Kidney glomerular epithelial cell (primary cell): ENCODE measurements at places on chromosomes 6 and 20.

GRCh38 chr6:143941852-143942627 lies 66.0 kb downstream of the PLAGL1 start:
- DNase-seq: peak; percentile 10

- peak; percentile 75 for DNase-seq
Observed at GRCh38 chr6:155247618-155248007, 16.2 kb upstream of the CLDN20 start.

- DNase-seq: peak; percentile 61
Observed at GRCh38 chr6:106510090-106510970, 119.0 kb downstream of the RTN4IP1 start.

- no peak for DNase-seq
Observed at GRCh38 chr6:157721426-157721825, 101.6 kb upstream of the SNX9 start.

GRCh38 chr20:48066246-48066645 lies 281.0 kb upstream of the SULF2 start:
- no peak for DNase-seq

GRCh38 chr6:151140767-151141166 lies 99.0 kb upstream of the AKAP12 start:
- no peak for DNase-seq

DNA sequence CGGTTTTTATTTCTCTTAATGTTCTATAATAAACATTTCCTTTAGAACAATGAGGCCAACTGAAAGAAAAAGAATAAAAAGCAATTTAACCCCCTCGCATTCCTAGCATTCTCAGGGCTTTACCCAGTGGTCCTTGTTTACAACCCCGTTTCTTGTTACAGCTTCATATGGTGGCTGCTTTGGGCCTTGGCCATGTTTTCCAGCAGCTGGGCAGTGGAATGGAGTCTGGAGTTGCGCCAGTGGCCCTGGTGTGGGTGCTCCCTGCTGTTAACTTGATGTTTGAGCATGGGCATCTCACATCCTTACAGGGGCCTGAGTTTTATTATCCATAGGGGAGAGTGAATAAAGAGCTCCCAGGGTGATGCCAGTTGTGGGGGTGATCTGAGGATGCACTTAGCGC lies 18.8 kb downstream of the EFCAB8 start:
- no peak for DNase-seq

DNA sequence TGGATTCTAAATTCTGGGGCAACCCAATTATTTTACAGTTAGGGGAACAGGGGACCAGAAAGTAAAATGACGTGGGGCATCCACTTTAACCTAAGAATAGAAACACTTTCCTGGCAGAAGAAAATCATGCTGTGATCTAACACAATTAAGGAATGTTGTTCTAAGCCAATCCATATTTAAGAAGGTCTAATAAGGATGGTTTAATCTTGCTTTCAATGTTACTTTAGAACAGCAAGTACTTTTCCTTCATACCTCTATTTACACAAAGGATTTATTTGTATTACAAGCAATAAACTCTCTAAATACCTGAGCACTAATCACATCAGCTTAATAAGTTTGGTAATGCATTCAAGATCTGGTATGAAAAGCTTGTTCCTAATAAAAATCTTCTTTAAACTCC lies 32.4 kb downstream of the SLC2A12 start:
- no peak for DNase-seq

- no peak for DNase-seq
Observed at GRCh38 chr6:104357928-104358327, 501.8 kb downstream of the HACE1 start.

- no peak for DNase-seq
Observed at GRCh38 chr6:23181356-23182110, 612.2 kb downstream of the HDGFL1 start.

- no peak for DNase-seq
Observed at GRCh38 chr6:139446768-139447655, 72.6 kb upstream of the CITED2 start.

DNA sequence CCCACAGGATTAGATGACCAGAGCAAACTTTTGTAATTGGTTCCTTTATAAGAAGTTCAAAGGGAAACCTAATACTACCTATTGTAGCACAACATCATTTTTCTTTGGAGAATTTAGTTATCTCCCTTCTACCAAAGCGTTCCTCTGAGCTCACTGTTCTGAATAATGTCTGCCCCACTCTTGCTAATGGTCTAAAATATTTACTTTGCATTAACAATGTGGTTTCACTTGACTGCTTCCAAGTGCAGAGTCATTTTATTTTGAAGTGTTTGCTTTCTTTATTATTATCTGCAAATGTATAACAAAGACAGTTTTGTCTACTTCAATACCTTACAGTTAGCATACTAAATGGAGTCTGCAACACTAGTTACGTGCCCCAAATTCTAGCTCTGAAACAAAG lies 15.0 kb downstream of the TRAPPC3L start:
- peak; percentile 35 for DNase-seq

DNA sequence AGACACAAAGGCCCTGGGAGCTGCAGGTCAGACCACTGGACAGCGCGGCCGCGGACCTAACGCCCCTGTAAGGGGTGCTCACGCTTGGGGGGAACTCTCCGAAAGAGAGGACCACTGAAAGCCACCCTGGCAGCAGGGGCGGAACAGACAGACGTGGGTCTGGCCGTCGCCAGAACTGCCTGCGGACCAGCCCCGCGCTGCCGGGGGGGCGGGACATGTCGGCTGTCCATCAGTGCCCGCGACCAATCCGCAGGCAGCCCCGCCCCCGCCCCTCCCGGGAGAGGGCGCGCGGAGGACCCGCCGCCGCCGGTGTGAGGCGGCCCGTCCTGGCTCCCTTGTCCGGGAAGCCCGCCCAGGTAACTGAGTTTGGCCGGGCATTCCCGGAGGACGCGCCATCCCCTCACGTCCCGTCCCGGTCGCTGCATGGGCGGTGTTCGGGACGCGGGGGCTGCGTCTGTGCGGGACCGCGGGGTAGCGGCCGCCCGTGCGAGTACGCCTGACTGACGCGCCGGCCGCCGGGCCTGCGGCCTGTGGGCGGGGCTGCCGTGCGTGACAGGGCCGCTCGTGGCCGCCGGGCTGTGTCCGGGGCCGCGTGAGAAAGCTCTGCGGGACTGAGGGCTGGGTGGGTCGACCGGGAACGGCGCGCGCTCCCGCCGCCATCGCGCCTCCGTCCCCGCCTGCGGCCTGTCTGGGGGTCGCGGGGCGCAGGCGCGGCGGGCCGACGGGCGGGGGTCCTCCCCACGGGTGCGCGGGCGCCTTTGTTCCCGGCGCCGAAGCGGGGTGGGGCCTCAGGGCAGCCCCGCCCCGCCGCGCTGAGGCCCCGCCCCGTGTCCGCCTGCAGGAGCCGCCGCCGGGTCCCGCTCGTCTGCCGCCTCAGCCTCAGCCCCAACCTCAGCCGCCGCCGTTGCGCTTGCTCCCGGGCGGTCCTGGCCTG lies at the start of gene PLCG1:
Gene PLCG1, plus strand, starts transcription at position 864 of the 934 bp plus-strand sequence. CDS start 99 bp downstream, outside the sequence.
- DNase-seq: peak; percentile 32

- DNase-seq: no peak
Observed at GRCh38 chr6:163253556-163254213, 160.8 kb upstream of the QKI start.

- DNase-seq: no peak
Observed at GRCh38 chr20:57215826-57216471, 50.5 kb downstream of the BMP7 start.

GRCh38 chr20:18477218-18477617 lies 10.0 kb downstream of the POLR3F start:
- no peak for DNase-seq

DNA sequence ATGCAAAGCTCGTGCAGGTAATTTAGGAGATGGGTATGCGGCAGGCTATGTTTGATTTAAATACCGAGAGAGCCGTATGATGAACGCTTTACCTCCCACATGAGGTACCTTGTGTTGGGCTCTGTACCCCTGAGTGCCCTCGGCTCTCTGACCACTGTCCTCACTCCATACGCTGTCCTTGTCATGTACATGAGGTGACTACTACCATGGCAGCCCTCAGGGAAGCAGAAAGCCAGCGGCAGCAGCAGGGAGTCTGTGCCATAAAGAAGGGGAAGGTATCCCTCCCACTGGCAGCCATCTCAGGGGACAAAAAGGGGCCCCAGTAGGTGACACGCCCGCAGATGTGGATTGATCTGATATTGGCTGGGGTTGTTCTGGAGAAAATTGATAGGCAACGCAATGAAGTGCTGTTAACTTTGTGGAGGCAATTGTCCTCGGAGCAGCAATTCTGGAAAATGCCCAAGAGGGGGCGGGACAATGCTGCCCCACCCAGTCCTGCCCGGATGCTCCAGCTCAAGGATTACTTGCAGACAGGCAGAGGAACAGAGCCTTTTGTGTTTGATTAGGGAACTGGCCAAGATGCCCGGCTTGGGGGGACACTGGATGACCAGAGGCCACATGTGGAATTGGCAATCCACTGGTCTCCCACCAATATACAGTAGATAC lies 38.0 kb upstream of the HSF2 start:
- DNase-seq: no peak

- peak; percentile 35 for DNase-seq
Observed at GRCh38 chr6:111199935-111200334, 112.6 kb downstream of the SLC16A10 start.

GRCh38 chr6:110039364-110039980 lies 61.4 kb downstream of the GPR6 start:
- DNase-seq: peak; percentile 85

- no peak for DNase-seq
Observed at GRCh38 chr6:124028117-124028516, 224.5 kb downstream of the NKAIN2 start.

- DNase-seq: peak; percentile 63
Observed at GRCh38 chr6:134723081-134723871, 226.6 kb downstream of the ALDH8A1 start.

- DNase-seq: no peak
Observed at GRCh38 chr6:43986177-43986825, 141.0 kb downstream of the MRPL14 start.

DNA sequence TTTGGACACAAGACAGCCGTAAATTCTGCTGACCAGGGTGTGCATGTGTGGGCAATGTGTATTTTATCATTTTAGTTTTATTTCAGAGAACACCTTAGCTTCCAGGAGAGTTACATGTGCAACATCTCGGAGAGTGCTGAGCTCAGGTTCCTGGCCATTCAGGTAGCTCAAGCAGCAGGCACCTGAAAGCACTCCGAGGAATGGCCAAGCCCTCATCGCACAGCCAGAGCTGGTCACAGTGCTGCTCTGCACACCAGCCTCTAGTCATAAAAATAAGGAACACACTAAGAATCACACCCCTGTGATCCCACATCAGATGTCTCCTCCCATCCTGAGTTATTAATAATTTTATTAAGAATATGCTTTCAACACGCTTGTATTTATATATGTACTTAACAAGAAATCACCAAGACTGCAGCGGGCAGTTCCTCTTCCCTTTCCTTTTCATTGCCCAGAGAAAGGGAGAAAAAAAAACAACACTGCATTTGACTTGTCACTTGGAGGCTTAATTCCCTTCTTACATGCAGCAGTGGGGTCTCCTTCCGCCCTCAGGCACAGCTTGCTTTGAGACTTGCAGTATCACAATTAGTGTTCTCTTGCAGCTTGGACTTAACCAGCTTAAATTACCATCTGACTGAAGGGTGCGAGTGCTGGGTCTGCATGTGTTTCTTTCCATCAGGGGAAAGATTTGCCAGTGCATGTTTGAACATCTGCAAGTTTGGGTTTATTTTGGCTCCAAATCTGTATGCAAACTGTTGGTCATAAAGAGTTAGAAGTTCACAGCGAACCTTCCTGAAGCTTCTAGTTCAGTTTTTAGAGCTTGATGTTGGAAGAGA lies 36.0 kb upstream of the IRF4 start:
- no peak for DNase-seq

GRCh38 chr6:158803733-158804143 lies 15.4 kb downstream of the EZR start:
- DNase-seq: no peak

DNA sequence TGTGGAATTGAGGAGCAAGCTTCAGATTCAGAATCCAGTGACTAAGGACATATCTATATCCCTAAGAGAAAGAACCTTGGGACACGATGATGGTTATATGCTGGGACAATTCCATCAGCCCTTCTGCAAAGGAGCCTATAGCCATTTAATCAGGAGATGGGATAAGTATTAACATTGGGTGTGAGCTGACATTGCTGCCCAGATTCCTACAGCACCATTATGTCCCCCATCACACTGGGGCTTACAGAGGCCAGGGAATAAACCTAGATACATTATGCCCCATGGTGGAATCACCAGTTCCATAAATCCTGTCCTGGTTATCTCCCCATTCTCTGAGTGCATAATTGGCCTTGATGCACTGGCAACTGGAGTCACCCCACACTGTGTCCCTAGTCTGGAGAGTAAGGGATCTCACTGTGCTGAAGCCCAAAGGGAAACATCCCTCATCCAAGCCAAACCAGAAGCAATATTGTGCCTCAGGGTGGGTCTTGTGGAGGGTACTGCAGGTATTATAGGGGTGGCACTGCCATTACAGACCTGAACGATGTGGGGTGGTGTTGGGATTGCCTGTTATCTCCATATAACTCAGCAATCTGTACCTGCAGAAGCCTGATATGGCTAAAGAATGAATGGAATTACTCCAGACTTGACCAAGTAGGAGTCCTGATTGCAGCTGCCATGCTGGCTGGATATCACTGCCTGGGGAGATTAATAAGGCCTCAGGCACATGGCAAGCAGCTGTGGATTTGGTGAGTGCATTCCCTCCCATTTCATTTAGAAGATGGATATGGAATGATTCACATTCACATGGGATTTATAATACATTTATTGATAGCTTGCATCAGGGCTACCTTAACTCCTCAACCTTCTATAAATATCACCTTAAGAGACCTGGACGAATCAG lies 5.0 kb downstream of the HLA-A start:
- DNase-seq: no peak

- DNase-seq: peak; percentile 75
Observed at GRCh38 chr20:31713312-31714273, 9.1 kb downstream of the BCL2L1 start.

GRCh38 chr20:47004179-47004578 lies 109.5 kb downstream of the EYA2 start:
- no peak for DNase-seq
